SW 1271 (cell line): ENCODE measurements at places on chromosomes 5 and 9.

DNA sequence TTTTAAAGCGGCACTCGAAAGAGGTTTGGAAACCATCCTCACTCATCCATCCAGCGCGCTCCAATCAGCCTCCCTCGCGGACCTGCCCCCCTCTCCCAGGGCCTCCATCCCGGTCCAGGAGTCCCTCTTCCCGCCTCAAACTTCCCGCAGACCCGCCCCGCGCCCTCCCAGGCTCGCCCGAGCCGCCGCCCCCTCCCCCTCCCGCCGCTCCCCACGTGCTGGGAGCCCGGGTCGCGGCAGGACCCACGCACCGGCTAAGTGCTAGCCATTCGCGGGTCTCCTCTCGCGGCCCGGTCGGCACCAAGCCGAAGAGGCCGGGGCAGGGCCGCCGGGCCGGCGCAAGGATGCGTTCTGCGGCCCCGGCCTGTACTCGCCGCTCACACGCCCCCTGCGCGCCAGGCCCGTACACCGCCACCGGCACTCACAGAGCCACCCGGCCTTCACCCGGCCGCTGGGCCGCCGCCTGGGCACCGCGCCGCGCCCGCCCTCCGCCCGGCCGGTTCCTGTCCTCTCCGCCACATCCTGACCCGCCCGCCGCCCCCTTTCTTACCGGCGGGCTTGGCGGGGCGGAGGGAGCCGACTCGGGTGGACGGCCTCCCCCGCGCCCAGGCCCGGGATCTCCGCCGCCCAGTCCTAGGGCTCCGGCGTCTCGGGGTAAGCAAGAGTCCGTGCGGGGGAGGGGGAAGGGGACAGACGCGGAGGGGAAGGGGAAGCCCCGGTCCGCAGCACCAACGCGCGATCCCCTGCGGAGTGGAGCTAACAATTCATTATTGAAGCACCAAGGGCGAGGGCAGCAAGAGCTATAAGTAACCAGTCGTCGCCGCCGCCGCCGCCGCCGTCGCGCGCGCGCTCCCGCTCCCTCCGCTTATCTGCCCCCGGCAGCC is 576 bp downstream of the CHD1 start:
- DNase-seq: peak; percentile 40

- peak; percentile 18 for DNase-seq
These were observed 85.7 kb downstream of the GRAMD2B start for GRCh38 chr5:126508962-126509279.

DNA sequence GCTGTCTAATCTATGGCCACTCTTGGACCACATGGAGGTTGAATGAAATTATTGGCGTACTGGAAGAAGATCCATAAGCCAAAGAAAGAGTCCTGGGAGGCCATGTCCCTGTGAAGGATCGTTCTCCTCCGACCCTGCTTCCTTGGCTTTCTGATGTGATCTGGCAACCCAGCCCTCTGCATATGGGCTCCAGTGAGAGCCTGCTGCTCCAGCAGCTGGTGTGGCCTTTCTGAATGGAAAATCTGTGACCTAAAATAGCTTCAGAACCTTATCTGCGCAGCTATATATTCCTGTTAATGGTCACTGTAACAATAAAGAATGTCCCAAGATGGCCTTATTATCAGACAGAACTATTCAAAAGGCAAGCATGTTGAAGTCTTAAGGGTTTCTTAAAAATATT is 40.2 kb upstream of the PHF2 start:
- no peak for DNase-seq

GRCh38 chr5:84379749-84380148 is 4.9 kb downstream of the EDIL3 start:
- no peak for DNase-seq

DNA sequence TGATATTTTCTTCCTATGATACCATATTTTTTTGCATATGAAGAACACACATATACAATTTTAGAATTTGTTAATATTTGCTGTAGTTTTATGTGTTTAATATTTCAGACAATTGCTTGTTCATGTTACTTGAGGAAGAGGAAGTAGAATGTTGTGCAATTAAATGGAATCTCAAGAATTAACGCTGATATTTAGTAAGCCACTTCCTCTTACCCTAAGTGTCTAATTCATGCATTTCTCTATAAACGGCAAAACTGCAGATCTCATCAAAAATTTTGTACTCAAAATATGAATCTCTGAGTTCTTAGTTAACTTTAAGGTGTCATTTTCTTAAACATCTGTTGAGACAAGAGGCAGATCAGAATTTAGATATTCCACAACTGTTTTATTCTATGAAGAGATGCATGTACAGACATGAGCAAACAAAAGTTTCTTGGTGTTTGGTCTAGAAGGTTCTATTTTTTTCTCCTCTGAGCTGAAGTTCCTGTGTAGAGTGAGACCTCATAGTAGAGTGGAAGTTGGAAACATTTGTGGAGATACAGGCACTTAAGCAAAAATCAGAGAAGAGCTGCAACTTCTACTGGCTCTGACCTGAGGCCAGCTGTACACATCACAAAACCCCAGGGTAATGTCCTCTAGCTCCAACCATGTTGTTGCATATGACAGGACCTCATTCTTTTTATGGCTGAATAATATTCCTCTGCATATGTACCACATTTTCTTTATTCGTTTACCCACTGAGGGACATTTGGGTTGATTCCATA is 16.6 kb upstream of the TGFBI start:
- DNase-seq: no peak

- DNase-seq: no peak
These were observed 80.4 kb downstream of the KDM4C start for GRCh38 chr9:6838158-6838557.

GRCh38 chr5:137858223-137858916 is 9.3 kb upstream of the MYOT start:
- DNase-seq: no peak

GRCh38 chr9:98805506-98806272 is 1.8 kb upstream of the GALNT12 start:
- DNase-seq: no peak

- no peak for DNase-seq
These were observed 25.5 kb downstream of the MAST4 start for GRCh38 chr5:66621736-66622135.

GRCh38 chr9:2523591-2523990 is 98.0 kb upstream of the VLDLR start:
- no peak for DNase-seq

GRCh38 chr9:76634356-76635054 is 129.7 kb upstream of the PCA3 start:
- no peak for DNase-seq

DNA sequence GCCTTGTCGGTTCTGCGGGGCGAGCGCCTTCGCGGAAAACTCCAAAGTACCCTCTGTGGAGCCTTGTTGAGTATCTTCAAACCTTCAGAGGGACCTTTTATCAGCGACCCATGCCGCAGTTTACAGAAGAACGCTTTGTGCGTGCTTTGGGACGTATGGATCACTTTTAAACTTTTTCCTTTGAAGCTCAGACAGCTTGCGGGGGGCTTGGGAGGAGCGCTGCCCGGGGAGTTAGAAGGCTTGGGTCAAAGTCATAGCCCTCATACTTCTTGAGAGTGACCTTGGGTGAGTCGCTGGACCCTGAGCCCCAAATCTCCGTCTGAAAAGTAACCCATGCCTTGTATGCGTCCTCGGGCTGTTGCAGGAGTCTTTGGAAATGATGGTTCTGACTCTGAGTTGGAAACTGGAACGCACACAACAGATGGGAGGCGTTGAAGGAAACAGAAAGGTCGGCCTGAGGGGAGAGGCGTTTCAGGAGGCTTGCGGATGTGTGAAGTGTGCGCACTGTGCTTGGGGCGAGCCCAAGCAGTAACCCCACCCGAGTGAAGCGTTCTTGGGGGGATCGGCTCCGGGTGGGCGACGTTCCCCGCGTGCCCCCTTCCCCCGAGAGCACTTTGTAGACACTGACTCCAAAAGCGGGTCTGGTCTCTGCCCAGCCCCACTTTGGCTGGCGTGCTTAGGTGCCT is 661 bp upstream of the SLC25A51 start:
- DNase-seq: no peak

GRCh38 chr9:112174965-112175795 is at the start of gene SUSD1:
SUSD1 (minus strand) TSS chr9:112175297; CDS start chr9:112175235, 62 bp downstream.
- DNase-seq: no peak

DNA sequence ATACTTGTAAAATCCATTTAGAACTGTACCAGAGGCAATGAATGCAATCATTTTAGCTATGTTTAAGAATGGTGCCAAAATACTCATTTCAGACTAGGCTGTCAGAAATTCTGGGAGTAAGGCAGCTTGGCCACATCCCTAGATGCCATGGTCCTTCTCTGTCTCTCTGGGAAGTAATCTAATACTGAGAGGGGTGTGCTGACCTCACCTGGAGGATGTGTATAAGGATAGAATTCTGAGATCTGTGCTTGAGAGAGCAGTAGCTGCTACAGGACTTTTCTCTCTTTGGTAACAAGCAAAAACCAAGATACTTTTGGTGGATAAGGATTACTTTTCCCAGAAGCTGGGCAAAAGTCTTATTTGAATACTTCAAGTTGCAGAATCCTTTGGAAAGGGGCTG is 68.1 kb upstream of the MRPS30 start:
- no peak for DNase-seq

DNA sequence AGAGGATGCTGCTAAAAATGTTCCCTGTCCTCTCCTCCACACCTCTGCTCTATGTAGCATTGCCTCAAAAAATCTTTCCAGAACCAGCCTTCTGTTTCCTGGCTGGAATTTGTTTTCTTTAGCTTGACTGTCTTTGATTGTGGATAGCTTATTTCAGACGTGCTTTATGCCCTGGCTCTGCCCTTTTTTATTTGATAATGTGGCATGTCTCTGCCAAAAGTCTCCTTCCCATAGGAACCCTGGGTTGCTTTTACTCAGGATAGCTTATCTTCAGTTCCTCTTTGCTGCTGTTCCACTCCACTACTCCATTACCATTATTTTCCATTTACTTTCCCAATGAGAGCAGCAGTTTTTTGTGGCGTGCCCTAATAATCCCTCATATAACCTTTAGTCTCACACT is 885 bp upstream of the TMEM252 start:
- DNase-seq: no peak

- no peak for DNase-seq
These were observed 119.4 kb downstream of the VCAN start for GRCh38 chr5:83590966-83591365.

DNA sequence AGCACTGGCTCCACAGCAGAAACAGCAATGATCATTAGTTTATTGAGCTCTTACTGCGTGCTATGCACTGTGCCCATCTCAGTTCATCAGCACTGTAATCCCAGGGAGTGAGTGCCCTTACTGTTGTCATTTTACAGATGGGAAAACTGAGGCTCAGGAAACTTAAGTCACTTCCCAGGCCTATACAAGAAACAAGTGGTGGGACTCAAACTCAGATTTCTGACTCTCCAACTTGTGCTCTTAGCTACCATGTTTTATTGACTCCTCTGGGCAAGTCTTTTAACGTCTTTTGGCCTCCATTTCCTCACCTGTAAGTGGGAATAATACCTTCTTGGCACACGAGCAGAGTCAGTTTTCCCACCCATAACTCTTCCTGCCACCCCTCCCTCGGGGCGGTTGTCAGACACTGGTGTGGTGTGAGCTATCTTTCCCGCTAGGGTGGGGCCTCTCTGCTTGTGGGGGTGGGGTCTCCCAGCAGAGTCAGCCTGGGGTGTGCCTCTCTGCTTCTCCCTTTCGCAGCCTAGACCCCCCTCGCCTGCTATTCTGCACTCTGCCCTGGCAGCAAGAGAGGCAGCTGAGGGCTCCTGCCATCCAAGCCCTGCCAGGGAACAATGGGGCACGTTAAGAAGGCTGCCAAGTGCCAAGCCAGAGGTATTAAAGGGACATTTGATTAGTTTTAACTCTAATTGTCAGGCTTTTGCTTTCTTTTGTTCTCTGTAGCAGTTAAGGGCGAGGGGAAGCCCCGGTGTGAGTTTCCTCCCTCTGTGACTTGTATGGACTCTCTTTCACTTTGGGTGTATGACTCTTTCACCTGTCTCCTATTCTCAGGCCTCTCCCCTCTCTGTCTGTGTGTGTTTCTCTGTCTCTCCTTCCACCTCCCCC is 12.1 kb downstream of the GALNT10 start:
- no peak for DNase-seq

DNA sequence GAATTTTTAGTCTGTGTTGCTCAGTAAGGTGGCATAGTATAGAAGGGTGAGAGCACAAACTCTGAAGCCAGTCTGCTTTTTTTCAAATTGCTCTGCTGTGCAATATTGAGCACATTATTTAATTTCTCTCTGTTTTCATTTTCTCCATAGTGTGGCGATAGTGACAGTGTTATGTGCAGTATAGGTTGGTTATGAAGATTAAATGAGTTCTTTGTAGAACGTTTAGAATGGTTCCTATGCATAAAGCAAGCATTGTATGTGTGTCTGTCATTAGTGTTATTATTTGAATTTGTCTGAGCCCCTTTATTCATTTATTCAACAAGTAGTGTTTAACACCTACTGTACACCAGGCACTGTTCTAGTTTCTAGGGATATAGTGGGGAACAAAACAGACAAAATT is 9.2 kb downstream of the PRR16 start:
- no peak for DNase-seq

GRCh38 chr5:76660360-76660759 is 37.2 kb upstream of the F2RL2 start:
- DNase-seq: no peak

GRCh38 chr5:180390441-180391190 is 37.5 kb upstream of the GFPT2 start:
- DNase-seq: no peak

DNA sequence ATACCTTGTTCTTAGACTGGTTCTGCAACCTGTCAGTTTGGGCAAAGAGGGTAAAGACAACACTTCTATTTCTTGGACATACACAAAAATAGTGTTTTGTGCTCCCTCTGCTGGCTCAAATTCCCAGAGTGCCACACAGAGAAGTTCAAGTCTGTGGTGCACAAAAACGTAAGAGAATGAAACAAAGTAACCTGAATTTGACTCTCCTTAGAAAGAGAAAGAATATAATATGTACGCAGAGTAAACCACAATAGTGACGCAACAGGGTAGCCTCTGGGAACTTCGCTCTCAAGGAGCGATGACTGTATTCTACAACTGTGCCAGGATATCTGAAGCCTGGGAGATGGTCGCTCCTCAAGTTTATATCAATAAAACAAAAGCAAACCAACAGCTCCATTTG is 18.5 kb downstream of the DDX31 start:
- no peak for DNase-seq

- DNase-seq: no peak
These were observed 133.3 kb downstream of the KIAA0825 start for GRCh38 chr5:94485067-94485466.

DNA sequence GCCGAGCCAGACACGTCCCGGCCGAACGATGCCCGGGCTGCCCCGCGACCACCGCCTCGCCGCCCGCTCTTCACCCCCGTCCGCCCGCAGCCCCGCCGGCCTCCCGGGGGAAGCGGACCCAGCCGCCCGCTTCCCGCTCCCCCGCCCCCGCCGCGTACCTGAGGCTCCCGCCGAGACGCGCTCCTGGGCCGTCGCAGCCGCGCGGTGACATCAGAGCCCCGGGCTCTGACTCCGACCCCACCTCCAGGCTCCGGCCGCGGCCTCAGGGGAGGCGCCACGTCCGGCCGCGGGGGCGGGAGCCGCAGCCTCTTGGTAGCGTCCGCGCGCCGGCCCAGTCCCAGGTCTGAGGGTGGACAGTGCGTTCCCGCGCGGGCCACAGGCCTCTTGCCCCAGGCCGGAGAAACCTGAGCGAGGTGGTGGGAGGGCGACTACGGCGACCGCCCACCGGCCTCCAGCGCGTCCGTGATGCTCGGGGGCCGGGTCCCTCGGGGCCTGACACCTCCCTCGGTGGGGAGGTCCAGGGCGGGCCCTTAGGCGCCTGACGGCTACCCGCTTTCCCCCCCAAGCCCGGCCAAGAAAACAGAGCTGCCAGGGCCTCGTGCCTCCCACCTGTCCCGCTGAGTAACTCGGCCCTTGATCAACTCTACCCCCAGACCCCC is at the start of gene SHROOM1:
Gene SHROOM1, minus strand, starts transcription at position 212 of the 659 bp plus-strand sequence. CDS start 4,507 bp downstream, outside the sequence.
- DNase-seq: peak; percentile 55
